ENCODE measurements at places on chromosomes 2 and 18. TPM values are rescaled to one million over a fixed set of nuclear protein-coding genes. Genes with fewer than 3 reads are reported as not detected.

Gene XDH
- total RNA-seq: not detected

Gene TWIST2
- not detected for total RNA-seq

Gene PDE1A
- not detected for total RNA-seq

Gene UBXN4
- 116 TPM for total RNA-seq

GRCh38 chr2:204696124-204696523 lies 150.8 kb downstream of the PARD3B start:
- DNase-seq: no peak

GRCh38 chr2:163556511-163556910 lies 179.3 kb downstream of the FIGN start:
- no peak for DNase-seq

GRCh38 chr2:237866101-237866621 lies 6.7 kb downstream of the RAMP1 start:
- no peak for DNase-seq

GRCh38 chr2:75513616-75514170 lies 47.0 kb downstream of the EVA1A start:
- DNase-seq: no peak

DNA sequence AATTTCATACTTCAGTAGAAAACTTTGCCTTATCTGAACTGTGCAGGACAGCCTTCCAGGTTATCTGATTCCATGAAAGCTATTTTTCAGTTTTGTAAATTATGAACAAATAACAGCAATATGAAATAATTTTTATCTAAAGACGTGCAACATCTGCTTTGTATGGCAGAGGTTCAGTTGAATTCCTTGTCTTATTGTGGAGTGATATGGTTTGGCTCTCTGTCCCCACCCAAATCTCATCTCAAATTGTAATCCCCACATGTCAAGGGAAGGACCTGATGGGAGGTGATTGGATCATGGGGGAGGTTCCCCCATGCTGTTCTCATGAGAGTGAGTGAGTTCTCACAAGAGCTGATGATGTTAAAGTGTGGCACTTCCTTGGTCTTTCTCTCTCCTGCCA lies 18.1 kb upstream of the RPIA start:
- DNase-seq: no peak

Data from CD4-positive, alpha-beta memory T cell (primary cell).